ENCODE measurements at places on chromosomes 7 and 10.

DNA sequence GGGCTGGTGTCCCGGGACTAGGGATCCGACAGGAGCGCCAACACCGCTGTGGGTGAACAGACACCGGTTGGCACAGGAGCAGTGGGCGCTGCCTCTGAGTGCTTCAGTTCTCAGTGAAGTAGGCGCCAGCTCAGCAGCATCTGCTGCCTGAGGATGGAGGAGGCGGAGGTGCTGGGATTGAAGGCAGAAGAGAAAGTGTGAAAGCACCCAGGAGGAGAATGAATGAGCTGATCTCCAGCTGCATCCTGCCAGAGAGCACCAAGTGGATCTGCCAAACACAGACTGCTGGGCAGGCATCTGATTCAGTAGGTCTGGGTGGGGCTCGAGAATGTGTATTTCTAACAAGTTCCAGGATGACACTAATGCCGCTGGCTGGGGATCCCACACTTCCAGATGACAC, 74.5 kb downstream of the LANCL2 start:
- DNase-seq = peak; percentile 64

DNA sequence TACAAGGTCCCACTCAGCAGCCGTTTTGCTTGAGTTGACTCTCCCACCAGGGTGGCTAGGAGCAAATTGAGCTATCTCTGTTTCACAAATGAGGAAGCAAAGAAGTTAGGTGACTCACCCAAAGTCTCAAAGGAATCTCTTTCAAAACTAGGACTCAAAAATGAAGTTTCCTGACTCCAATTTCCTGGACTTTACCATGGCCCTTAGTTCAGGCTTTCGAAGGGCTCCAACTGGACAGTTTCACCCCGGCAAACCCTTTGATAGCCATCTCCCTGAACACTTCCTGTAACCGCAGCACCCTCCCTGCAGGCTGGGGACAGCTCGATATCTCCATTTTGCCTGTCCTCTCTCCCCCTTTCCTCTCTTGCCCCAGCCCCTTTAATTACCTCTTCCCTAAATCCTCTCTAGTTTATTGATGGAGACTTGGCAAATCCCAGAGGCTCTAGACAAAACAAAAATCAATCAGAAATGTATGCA, 4.7 kb upstream of the AFAP1L2 start:
- DNase-seq = no peak

GRCh38 chr7:23349484-23350157, 50.5 kb downstream of the MALSU1 start:
- peak; percentile 61 for DNase-seq

DNA sequence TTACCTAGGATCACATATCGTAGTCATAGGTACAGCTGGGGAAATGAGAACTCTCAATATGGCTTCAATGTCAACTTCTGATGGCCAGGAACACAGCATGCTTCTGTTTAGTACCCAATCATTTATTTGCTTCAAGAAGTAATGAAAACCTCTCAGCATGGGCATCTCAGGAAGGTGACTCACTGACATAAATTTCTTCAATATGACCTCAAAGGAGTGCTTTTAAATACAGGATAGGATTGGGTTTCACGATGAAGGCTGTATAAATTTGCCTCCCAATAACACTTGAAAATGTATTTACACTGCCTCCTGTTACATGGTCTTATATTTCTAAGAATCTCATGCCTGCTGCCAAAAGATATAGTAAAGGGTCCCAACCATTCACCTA, 15.1 kb downstream of the ITGA8 start:
- no peak for DNase-seq

GRCh38 chr10:121183236-121183635, 332.1 kb downstream of the WDR11 start:
- no peak for DNase-seq

GRCh38 chr10:817371-817770, 114.1 kb downstream of the LARP4B start:
- DNase-seq = no peak

DNA sequence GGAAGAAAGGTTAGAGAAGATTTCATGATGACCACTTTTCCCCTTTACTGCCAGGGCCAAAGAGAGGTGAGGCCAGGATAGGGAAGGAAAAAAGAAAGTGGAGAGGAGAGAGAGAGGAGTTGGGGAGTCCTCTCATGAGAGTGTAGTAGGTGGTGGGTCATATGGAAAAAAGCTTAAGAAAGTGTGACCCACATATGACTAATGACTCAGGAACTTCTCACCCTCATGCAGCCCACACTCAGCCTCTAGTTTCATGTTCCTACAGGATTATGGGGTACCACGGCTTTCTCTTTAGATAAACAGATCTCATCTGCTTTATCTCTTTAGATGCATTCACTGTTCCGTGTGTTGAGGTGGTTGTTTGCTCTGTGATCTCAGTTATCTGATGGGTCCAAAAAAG, 462.5 kb upstream of the IGFBP3 start:
- DNase-seq = no peak

DNA sequence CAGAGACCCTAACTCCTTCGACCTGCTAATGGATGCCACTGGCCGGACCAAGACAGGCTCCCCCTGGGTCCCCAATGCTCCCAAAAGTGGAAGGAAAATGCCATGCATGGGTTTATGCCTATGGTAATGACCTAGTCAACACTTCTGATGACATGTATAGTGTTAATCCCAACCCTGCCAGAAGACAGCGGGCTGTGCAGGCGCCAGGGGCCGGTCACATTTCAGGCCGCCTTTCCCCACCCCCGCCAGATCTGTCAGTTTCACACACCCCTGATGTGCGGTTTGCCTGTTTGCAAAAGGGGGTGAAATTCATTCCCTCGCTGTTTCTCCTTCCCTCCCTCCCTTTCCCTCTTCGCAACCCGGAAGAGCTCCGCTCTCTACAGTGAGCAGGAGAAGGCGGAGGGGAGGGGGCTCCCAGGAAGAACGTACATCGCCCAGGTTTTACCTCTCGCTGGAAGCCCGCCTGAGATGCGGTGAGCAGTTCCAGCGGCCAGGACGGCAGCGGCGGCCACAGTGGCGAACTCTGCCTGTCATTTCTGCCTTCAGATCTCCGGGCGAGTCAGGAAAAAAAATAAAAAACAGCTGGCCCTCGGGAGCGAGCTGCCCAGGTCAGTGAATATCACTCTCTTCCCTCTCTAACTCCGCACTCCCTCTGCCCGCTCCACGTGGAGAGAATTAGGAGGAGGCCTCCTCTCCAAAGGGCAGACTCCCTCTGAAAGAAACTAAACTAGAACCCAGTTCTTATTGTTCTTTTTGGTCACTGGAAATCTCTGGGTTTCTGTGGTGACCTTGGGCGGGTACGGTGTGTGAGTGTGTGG, 9.4 kb upstream of the GATA3 start:
- DNase-seq = no peak

DNA sequence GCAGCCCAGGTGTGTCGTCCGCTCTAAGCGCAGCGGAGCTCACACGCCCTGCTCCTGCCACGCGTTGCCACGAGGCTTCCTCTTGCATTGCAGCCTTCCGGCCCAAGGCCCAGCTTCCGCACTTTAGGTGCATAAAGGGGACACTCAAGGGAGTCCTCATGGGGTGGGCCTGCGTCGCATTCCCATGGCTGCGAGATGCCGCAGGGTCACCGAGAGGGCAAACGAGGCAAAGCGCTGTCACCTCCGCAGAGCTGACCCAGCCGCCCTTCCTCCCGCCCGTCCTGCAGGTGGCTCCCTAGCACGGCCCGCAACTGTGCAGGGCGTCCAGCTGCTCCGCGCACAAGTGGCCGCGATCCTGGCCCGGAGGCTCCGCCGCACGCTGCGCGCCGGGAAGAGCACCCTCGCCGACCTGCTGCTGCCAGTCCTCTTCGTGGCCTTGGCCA, 283.5 kb downstream of the ABCA13 start:
- no peak for DNase-seq

- no peak for DNase-seq
These were observed 10.4 kb downstream of the ADCY1 start for GRCh38 chr7:45584261-45585210.

All from GM03348 (cell line).